DMS 273 treated with DMSO at 0.1 percent for 48 hours (cell line): ENCODE measurements at places on chromosomes 2 and 18.

GRCh38 chr2:6412533-6413091 is 453.1 kb downstream of the CMPK2 start:
- DNase-seq, result no peak

DNA sequence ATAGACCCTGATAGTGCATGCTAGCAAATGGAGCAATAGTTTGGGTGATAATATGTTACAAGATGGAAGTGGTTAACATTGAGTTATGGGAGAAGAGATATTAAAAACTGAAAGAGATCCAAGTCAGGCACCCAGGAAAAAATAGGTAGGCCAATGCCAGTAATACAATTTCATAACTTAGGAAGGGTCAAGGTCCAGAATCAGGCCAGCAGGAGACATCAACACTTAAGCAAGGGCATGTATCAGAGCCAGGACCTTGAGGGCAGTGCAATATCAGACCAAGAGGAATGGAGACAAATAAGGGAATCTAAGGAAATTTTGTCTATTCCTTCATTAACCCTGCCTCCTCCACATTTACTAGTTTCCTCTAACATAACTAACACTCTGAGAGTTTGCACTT is 124.1 kb upstream of the NYAP2 start:
- no peak for DNase-seq

GRCh38 chr18:36126668-36127067 is 2.5 kb downstream of the SLC39A6 start:
- no peak for DNase-seq

DNA sequence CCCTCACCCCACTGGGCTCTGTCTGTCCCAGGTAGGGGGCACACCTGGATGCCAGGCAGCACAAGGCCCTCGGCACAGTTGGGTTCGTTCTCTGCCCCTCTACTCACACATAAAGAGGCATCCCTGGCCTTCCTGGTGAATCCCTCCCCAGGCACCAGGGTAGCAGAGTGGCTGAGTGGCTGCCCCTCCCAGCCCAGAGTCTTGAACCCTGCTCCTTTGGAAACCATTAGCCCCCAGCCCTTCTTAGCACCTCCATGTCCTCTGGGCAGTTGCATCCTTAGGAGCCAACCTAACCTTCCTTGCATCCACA is 2.0 kb downstream of the GPC1 start:
- DNase-seq, result no peak

DNA sequence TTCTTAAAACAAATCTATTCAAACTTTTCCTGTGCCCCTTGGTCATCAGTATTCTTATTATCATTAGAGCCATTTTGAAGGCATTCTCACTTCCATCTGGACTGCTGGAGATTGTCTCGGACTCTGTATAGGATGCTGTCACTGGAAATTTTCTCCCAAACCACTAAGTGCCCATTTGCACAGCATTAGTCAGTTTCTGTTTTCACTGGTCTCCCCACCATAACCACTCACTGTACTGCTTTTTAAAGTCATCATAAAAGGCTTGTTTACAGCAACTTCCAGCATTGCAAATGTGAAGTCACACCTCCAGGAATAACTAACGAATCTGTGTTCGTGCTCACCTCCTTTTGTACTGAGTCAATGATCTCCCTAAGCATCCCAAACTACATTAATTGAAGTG is 150.9 kb upstream of the SERTAD2 start:
- DNase-seq, result no peak
